HL-60 (cell line): ENCODE measurements at places on chromosomes 2 and 18.
A peak's percentile ranks its signal among the peaks of the same experiment; 100 is the strongest.

DNA sequence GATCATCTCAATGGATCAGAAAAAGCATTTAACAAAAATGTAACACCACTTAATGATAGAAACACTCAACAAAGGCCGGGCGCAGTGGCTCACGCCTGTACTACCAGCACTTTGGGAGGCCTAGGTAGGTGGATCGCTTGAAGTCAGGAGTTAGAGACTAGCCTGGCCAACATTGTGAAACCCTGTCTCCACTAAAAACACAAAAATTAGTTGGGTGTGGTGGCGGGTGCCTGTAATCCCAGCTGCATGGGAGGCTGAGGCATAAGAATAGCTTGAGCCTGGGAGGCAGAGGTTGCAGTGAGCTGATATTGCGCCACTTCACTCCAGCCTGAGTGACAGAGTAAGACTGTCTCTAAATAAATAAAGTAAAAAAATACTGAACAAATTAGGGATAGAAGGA, 74.6 kb downstream of the PLB1 start:
- DNase-seq: no peak

GRCh38 chr18:45462179-45462578, 153.1 kb upstream of the SLC14A2 start:
- DNase-seq: no peak

DNA sequence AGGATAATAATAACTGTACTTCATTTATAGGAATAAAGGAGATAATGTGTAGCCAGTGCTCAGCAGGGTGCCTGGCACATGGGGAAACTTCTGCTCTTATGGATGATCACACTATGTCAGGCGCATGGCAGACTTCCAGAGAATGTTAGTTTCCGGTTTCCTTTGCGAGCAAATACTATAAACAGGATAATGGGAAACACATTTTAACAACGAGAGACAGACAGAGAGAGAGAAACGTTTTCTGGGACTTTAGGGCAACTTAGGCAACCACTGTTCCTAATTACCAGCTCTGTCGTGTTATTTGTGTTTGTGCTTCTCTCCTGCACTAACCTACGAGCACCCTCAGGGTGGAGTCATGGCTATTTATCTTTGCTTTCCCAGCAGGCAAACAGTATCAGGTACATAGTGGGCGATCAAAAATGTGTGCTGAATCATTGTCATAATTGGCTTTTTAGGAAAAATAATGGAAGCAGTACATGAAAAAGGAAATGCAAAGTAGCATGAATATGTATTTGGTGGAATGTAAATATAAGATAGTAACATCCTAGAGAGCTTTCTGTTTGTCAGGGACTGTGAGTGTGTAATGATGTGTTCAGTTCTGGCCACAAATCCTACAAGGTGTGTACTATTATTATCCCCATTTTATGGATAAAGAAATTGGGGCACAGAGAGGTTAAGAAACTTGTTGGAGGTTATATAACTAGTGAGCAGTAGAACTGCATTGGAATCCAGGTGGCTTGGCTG, 36.8 kb upstream of the IGFBP2 start:
- no peak for DNase-seq

- DNase-seq: peak; percentile 41
Measured at GRCh38 chr2:44044281-44044720, 48.5 kb upstream of the LRPPRC start.

- no peak for DNase-seq
Measured at GRCh38 chr2:202378662-202379358, 2.7 kb downstream of the BMPR2 start.

DNA sequence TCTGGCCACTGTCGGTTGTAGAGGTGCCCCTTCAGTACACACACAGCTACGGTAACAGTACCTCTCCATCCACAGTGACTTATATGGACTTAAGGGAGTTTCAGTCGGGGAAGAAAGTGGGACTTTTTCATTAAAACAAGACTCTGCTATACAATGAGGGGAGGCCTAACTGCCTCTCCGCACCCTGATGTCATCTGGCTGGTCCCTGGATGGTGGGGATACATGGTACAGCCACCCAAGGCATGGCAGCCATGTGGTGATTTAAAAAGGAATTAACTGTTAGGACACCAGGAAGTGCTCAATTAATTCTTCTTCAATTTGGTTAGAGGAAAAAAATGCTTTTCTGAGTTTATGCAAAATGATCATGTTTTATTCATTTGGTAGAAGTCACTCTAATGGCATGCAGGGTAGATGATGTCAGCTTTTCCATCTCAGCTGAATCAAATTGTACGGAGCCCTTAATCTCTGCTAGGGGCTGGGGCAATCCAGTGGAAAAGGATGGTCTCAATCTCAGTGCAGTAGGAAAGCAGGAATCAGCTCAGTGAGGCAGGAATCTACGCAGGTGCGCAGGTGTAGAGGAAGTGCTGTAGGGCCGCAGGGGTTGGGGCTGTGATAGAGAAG, 243.9 kb downstream of the PRKCE start:
- no peak for DNase-seq

GRCh38 chr2:29267720-29268119, 152.5 kb downstream of the CLIP4 start:
- DNase-seq: no peak

GRCh38 chr2:15940661-15941480, 521 bp downstream of the MYCN start:
- DNase-seq: no peak

DNA sequence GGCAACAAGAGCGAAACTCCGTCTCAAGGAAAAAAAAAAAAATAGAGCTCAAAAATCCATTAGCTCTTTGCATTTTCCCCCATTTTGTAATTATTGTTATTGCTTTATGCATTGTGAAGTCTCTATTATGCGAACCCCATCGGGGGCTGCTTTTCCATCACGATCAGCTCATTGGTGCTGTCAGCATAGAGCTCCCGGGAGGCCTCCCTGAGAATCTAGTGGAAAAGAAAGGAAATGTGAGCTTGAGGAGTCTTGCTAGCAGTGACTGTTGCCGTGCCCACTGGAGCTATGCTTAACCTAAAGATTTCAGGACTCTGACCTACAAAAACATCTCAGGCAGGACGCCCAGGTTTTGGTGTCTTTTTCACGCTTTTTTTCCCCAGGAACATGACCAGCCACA, 102.6 kb upstream of the NDUFV2 start:
- no peak for DNase-seq

DNA sequence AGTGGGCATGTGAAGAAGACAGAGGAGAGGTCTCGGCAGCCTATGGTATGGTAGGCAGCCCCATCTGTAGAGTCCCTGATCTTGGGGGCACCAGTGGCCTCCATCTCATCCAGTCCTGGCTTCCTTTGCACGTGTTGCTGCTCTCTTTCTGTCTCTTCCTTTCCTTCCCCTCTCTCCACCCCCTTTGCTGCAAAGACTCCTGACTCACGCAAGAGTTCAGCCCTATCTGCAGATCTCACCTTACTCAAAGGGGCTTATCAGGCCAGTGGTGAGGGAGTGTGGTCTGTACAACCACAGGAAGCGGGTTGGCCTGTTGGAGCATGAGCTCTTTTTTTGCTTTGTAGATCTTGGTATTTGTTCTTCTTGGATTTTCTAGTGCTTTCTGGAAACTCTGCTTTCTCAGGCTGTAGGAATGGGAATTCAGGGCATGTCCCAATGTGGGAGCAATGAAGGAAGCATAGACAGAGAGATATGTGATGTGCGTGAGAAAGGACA, 14.6 kb upstream of the NT5DC4 start:
- DNase-seq: peak; percentile 92

- peak; percentile 37 for DNase-seq
Measured at GRCh38 chr2:70062270-70062669, 25.0 kb upstream of the PCBP1 start.

- no peak for DNase-seq
Measured at GRCh38 chr2:220664272-220665107, 907.6 kb downstream of the EPHA4 start.

- DNase-seq: peak; percentile 28
Measured at GRCh38 chr18:63823516-63824219, 48.5 kb downstream of the SERPINB7 start.

- peak; percentile 35 for DNase-seq
Measured at GRCh38 chr2:190528521-190529001, 6.0 kb downstream of the NEMP2 start.

GRCh38 chr2:72859831-72860262, 27.4 kb upstream of the SPR start:
- peak; percentile 37 for DNase-seq

GRCh38 chr2:118911936-118912335, 30.1 kb upstream of the MARCO start:
- DNase-seq: no peak

- DNase-seq: no peak
Measured at GRCh38 chr2:230737791-230738226, 25.2 kb downstream of the CAB39 start.

DNA sequence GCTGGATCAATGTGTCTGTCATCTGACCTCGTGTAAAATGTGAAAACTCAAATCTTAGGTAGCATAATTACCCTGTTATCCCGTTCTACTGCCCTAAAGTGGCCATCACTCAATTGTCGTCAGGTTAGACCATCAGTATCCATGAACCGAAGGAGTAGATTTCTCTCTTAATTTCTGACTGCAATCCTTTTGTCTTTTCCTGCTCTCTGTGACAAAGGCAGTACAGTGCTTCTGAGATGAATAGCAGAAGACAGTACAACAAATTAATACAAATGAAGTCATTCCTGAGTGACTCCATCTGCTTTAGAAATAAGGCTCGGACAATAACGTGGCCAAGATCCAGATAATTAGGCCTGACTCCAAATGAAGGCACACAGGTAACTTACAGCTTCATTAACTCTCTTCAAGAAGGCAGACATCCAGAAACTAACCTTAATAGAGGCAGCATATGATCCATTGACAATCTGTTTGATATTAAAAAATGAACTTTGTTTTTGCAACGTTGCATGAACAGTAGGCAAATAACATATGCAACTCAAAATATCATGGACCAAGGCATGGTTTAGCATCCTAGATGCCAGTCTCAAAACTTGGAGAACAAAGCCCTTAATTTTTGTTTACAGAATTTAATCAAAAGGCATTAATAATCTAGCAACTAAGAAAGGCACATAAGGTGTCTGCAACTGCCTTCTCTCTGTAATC, 96.7 kb upstream of the CDH20 start:
- DNase-seq: no peak

DNA sequence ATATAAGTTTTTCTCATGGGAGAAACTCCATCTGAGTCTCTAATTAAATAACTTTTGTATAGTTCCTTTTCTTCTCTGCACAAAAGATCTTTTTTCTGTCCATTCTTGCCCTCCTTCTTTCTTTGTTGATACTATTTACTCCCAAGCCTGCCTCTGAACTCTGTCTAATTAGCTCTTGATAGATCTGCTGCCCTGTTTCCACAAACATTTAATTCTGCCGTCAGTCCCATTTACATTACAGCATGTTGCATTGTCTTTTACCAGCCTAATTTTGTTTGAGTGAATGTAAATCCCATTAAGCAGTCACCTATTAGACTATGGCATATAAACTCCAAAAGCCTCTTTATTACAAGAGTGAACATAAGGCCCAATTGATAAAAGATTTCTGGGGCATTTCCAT, 254.4 kb downstream of the ERBB4 start:
- DNase-seq: no peak

GRCh38 chr2:231769170-231770136, 11.6 kb downstream of the PDE6D start:
- DNase-seq: no peak

DNA sequence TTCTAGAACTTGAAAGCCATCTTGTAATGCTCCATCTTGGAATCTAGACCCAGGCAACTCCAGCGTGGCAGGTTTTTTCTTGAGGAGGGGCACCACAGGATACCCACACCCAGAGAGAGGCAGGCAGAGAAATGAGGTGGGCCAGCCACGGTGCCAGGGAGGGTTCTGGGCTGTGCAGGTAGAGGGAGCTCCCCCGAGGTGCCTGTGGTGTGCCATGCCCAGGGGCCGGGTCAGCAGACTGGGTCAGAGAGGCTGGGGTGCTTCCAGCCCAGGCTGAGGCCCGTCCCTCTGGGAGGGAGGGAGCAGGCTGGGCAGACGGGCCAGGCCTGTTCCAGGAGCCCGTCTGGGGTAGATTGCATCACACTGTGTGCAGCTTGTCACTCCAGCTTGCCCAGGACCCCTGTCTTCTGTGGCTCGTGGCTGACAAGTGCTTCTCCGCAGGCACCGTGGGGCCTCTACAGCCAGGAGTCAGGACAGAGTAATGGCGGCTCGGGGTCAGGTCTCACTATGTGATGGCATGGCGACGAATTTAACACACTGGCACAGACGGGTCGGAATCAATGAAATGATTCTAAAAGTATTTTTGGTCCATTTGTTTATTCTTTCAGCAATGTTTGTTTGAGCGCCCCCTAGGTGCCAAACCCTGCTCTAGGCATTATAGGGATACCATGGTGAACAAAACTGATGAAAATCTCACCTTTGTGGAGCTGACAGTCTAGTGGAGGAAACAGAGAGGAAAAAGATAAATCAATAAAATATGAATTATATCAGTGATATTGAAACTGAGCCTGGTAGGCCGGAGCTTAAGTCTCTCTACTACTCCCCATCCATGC, 144.0 kb downstream of the ACOXL start:
- DNase-seq: no peak

DNA sequence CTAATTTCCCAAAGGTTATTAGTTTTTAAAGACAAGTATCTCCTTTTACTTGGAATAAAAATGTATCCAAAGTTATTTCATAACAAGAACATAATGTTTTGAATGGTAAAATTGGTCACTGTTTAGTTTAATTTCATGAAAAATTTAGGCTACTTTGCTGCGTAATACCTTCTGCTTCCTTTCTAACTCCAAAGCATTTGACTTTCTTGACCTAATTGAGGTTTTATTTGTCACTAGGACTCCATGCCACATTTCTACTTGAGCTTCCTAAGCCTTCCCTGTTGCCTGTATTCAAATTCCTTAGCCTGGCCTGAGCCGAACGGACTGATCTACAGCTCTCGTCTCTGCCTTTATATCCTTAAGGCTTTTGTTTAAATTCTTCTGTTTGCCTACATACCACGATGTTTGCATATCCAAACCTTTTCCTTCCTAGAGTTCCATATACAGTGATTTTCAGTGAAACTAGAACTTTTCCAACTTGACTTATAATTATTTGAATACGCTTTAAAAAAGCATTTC, 25.1 kb downstream of the ARMC9 start:
- no peak for DNase-seq
